ENCODE measurements at places on chromosomes 2 and 18. TPM values are rescaled to one million over a fixed set of nuclear protein-coding genes. Genes with fewer than 3 reads are reported as not detected.
A peak's percentile ranks its signal among the peaks of the same experiment; 100 is the strongest.

CD8B2 gene
- total RNA-seq, result not detected

NCOA1 gene
- total RNA-seq, result 55.3 TPM

NT5DC4 gene
- not detected for total RNA-seq

ADAM23 gene
- total RNA-seq, result 2.2 TPM

MRPS5 gene
- total RNA-seq, result 61.7 TPM

DNA sequence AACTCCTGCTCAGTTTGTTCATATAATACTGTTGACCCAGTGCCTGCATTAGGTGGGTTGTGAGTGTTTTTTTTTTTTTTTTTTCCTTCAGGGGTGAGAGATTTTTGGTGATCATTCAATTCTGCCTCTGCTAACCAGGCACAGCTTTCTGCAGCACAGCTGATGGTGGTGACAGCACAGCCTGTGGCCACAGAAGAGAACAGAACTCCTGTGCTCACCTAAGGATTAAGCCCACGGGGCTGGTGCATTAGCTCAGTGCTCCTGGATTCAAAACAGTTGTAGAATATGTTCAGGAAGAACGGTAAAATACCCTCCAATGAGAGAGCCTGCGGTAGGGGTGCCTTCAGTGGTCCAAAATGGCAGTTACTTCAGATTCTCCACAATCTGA, 42.0 kb downstream of the PKP4 start:
- no peak overlapping the region for H3K4me3 ChIP-seq
- no peak for DNase-seq
- no peak overlapping the region for H3K27ac ChIP-seq
- no peaks in the 10 kb centered on the region for H3K4me1 ChIP-seq

GRCh38 chr2:15941481-15941850, 1.1 kb downstream of the MYCN start:
- no peak for DNase-seq
- peaks cover 42% of the 10 kb centered on the region for H3K27me3 ChIP-seq
- H3K4me1 ChIP-seq, result peaks cover 52% of the 10 kb centered on the region
- no peaks in the 10 kb centered on the region for H3K36me3 ChIP-seq

- no peaks in the 10 kb centered on the region for H3K36me3 ChIP-seq
- H3K27me3 ChIP-seq, result no peaks in the 10 kb centered on the region
- H3K4me3 ChIP-seq, result no peak overlapping the region
- no peaks in the 10 kb centered on the region for H3K4me1 ChIP-seq
- DNase-seq, result no peak
Measured at GRCh38 chr18:78939734-78940494, 39.7 kb upstream of the SALL3 start.

DNA sequence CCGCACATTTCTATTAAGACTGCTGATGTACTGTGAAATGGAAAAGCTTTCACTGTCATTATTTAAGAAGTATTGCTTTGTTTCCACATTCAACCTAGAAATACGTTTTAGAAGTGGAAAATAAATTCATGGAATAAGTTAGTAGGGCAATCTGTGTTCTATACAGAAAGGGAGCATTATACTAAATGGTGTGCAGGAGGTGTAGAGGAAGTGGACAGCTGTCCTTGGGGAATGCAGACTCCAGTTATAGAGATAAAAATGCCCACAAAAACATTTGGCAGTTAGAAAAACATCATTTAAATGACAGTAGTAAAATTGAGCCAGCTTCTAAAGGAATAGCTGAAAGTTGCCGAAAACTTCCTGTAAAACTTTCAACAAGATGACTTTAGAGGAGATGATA, 46.8 kb downstream of the PIK3C3 start:
- H3K27me3 ChIP-seq, result no peaks in the 10 kb centered on the region
- DNase-seq, result no peak
- peaks cover 66% of the 10 kb centered on the region for H3K36me3 ChIP-seq
- H3K27ac ChIP-seq, result no peak overlapping the region
- H3K4me3 ChIP-seq, result no peak overlapping the region
- H3K4me1 ChIP-seq, result no peaks in the 10 kb centered on the region

- no peak overlapping the region for H3K27ac ChIP-seq
- H3K4me3 ChIP-seq, result no peak overlapping the region
- H3K4me1 ChIP-seq, result no peaks in the 10 kb centered on the region
- DNase-seq, result no peak
- peaks cover 10% of the 10 kb centered on the region for H3K36me3 ChIP-seq
Measured at GRCh38 chr18:57677262-57678211, 55.9 kb upstream of the NARS1 start.

- no peak overlapping the region for H3K4me3 ChIP-seq
- no peak for DNase-seq
- peaks cover 10% of the 10 kb centered on the region for H3K4me1 ChIP-seq
Measured at GRCh38 chr18:13173578-13174145, 44.9 kb upstream of the LDLRAD4 start.

DNA sequence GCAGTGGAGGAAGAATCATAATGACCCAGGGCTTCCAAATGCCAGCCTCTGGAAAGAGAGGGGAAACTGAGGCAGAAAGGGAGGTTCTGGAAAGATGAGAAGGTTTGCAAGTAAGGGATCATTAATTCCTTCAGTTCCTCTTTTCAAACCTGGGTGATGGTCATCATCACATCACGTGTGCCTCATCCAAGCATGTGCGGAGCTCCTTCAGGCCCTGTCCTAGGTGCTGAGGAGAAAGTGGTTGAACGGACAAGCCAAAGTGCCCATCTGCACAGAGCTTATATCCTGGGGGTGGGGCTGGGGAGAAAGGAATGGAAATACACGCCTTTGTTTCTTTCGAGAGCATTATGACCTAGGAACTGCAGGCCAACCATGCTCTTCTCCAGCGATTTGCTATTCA, 60.2 kb upstream of the AFF3 start:
- no peak overlapping the region for H3K27ac ChIP-seq
- no peaks in the 10 kb centered on the region for H3K27me3 ChIP-seq
- peaks cover 14% of the 10 kb centered on the region for H3K4me1 ChIP-seq
- no peak for DNase-seq
- no peaks in the 10 kb centered on the region for H3K36me3 ChIP-seq
- no peak overlapping the region for H3K4me3 ChIP-seq

DNA sequence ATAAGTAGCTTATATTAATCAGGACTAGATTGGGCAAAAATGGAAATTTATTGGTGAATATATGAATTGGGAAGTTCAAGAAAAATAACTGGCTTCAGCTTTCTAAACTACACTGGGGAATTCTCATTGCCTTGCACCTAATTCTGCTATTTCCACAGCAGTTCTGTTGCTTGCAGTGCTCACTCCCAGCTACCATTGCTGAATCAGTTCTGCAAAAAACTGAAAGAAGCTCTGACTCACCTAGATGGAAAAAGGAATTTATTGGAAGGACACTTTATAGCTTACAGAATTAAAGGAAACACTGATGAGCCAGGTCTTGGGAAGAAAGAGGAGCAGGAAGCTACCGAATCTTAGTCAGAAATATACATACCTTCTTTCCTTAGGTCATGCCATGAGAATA, 60.3 kb upstream of the ACVR1 start:
- DNase-seq, result no peak
- no peaks in the 10 kb centered on the region for H3K36me3 ChIP-seq
- no peaks in the 10 kb centered on the region for H3K4me1 ChIP-seq
- no peak overlapping the region for H3K27ac ChIP-seq
- H3K27me3 ChIP-seq, result no peaks in the 10 kb centered on the region
- H3K4me3 ChIP-seq, result no peak overlapping the region

GRCh38 chr2:237739101-237739500, 59.5 kb upstream of the RBM44 start:
- H3K27me3 ChIP-seq, result no peaks in the 10 kb centered on the region
- peaks cover 26% of the 10 kb centered on the region for H3K4me1 ChIP-seq
- peak overlapping the region; percentile 86 for H3K27ac ChIP-seq
- no peak for DNase-seq

DNA sequence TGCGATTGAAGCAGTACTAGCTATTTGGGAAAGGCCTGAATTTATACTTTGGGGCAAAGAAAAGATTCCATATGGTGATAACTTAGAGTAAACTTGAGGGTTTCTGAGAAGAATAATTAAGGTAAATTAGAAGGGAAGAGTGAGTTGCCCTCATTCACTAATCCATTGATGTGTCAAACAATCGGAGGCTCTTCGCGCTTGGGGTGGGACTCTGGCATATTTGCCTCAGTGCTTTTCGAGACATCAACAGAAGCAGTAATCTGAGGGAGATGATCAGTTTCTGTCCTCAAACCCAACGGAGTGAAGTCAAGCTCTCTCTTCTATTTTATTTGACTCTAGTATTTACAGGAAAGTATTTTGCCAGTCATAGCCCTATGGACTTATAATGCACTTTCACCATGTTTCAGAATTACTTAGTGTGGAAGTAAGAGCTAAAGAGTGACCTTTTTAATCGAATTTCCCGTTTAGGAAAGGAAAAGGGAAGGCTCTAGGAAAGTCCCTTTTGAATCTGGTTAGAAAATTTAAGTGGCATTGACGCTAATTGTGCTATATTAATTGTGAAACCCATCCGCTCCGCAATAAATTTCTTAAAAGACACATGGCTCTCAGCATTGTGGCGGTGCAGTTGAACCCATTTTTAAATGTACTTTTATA, 1.3 kb downstream of the RAB10 start:
- peaks cover 37% of the 10 kb centered on the region for H3K4me1 ChIP-seq
- H3K4me3 ChIP-seq, result peak overlapping the region; percentile 81
- H3K27ac ChIP-seq, result peak overlapping the region; percentile 93
- no peaks in the 10 kb centered on the region for H3K36me3 ChIP-seq

DNA sequence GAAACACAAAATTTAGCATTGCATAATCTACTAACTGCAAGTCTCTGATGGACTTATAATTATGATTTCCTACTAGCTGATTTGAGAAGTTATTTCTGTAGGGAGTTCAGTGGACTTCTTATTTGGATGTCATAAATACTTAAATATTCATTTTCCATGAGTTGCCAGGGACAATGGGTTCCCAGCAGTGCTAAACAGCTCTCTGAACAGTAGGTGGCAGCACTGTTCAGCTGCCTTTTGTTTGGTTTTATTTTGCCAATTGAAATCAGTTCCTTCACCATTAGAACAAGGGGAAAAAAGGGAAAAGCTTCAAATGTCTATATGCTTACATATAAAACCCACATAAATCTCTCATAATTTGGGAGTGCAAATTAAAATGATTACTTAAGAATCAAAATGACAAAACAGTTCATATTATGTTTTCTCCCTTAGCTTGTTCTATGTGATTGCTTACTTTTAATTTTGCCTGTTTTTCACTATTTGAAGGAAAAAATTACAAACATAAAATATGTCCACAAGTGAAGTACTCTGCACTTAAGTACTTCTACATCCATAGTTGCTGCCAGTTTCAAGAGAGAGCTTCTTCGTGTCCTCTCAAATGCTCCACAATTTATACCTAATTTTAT, 898.9 kb downstream of the CPS1 start:
- H3K27me3 ChIP-seq, result no peaks in the 10 kb centered on the region
- H3K4me3 ChIP-seq, result no peak overlapping the region
- DNase-seq, result peak; percentile 11
- H3K36me3 ChIP-seq, result no peaks in the 10 kb centered on the region

DNA sequence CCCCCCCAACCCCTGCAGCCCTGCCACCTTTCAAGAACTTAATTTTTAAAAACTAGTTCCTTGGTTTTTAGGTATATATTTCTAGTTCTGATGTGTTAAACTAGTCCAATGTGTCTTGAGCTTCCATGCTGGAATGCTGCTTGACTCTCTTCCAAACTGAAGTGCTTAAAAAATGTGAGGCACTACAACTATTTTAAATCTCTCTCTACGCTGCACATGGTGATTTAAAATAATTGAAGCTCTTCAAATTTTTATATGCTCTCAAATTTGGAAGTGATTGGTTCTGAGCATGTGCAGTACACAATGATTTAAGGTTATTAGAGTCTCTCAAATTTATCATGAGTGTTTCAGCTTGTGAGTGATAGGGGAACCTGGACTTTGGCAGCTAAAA, 192.6 kb upstream of the ZEB2 start:
- no peaks in the 10 kb centered on the region for H3K36me3 ChIP-seq
- DNase-seq, result no peak
- no peak overlapping the region for H3K27ac ChIP-seq
- no peaks in the 10 kb centered on the region for H3K27me3 ChIP-seq
- peaks cover 7% of the 10 kb centered on the region for H3K4me1 ChIP-seq
- H3K4me3 ChIP-seq, result no peak overlapping the region

DNA sequence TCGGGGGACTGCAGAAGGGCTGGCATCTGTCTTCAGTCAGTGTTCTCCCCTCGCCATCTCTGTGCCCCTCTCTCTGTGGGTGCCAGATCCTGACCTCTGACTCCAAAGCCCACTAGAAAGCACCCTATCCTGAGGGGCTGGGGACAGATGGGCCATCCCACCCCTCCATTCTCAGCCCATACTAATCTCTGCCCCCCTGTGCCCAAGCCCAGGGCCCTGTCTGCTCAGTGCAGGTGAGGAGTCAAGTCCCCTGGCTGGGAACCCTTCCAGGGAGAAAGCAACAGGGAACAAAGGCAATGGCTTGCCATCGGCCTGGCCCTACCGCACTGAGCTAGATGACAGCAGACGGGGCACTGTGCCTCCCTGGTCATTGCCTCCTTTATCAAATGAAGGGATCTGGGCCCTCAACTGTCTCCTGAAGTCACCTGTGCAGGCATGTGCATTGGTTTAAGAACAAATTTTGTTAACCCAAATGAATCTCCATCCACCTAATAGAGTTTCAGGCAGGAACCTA, 42.7 kb upstream of the ID2 start:
- H3K27ac ChIP-seq, result no peak overlapping the region
- no peaks in the 10 kb centered on the region for H3K4me1 ChIP-seq
- DNase-seq, result no peak
- no peaks in the 10 kb centered on the region for H3K27me3 ChIP-seq

DNA sequence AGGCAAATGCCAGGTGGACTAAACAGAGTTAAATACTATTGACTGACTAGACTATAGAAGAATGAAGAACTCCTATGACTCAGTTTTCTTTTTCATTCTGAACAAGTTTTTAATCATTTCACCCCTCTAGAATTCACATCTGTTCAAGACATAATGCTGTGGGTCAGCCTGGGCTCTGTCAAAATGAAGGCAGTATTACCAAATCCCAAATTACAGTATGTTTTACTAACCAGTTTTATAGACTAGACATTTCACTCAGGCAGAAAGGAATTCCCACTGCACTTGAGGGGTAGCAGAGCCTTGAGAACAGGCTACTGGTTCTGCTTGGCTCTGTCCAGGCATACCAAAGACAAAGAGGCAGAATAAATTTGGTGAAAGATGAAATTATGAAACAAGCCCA, 511.7 kb downstream of the EPHA4 start:
- H3K4me3 ChIP-seq, result no peak overlapping the region
- H3K27ac ChIP-seq, result no peak overlapping the region
- no peaks in the 10 kb centered on the region for H3K36me3 ChIP-seq
- no peak for DNase-seq
- H3K27me3 ChIP-seq, result no peaks in the 10 kb centered on the region

DNA sequence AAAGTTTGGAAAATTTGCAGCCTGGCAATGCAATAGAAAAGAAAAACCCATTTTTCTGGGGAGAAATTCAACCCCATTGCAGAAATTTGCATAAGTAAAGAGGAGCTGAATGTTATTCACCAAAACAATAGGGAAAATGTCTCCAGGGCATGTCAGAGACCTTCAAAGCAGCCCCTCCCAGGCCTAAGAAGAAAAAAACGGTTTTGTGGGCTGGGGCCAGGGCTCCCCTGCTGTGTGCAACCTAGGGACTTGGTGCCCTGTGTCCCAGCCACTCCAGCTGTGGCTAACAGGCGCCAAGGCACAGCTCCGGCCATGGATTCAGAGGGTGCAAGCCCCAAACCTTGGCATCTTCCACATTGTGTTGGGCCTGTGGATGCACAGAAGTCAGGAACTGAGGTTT, 224.5 kb downstream of the TXNL1 start:
- no peaks in the 10 kb centered on the region for H3K4me1 ChIP-seq
- H3K27me3 ChIP-seq, result no peaks in the 10 kb centered on the region
- no peaks in the 10 kb centered on the region for H3K36me3 ChIP-seq
- DNase-seq, result no peak
